Caco-2 (cell line): ENCODE measurements at places on chromosomes 3 and 15.
A peak's percentile ranks its signal among the peaks of the same experiment; 100 is the strongest.

DNA sequence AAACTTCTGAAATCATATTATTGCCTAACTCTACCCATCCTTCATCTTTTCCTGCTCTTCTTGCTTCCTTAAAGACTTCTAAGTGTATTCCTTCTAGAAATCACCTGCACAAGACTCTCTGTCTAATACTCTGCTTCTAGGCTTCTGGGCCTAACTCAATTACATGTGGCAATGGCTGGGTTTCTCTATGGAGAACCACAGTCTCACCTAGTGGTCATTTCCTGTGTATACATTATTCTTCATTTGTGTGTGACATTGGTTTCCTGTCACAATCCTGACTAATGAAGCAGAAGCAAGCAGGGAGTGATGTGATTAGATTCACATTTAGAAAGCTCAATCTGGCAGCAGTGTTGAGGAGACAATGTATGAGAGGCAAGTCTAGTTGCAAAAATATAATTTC is 16.9 kb upstream of the CLDN1 start:
- DNase-seq: no peak

DNA sequence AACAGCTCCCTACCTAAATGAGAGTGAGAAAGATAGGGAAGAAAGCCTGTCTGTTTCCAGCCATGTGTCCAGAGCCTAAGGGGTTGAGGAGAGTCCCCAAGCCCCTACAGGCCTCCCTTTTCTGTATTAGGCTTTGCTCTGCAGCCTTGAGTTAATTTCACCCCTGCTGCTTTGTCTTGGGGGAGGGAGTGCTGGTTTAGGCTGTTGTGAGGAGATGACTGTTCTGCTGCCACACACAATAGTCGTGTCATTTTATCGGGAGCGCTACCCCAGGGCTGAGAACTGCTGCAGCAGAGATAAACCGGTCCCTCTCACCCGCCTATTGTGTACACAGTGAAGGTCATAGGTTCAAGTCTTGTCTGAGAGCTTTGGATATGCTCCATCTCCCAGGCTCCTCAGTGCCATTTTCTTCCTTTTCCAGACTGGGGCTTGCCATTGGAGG is 1.4 kb downstream of the ZNF609 start:
- DNase-seq: peak; percentile 38

GRCh38 chr3:159130108-159130507 is 328.3 kb downstream of the MFSD1 start:
- DNase-seq: no peak

- no peak for DNase-seq
Observed at GRCh38 chr3:136671921-136672320, 80.3 kb downstream of the STAG1 start.

DNA sequence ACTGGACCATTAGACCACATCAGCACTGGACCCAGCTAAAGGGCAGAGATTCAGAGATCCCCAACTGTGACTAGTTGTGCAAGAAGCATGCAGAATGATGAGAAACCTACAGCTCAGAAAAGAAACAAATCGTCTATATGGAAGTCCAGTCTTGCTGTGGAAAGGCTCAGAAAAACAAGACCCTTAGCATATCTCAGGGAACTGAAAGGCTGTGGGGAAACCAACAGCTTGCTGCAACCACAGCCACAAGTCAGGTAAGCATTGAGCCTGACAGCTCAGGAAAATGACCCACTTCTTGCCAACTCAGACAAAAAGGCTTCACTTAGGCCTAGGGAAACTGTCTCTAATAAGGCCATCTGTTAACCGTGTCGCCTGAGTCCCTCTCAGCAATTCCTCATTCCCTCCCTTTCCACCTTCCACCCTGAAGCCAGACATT is 145.6 kb downstream of the LSAMP start:
- no peak for DNase-seq

GRCh38 chr15:28125673-28126651 is 26.8 kb upstream of the OCA2 start:
- DNase-seq: peak; percentile 65

DNA sequence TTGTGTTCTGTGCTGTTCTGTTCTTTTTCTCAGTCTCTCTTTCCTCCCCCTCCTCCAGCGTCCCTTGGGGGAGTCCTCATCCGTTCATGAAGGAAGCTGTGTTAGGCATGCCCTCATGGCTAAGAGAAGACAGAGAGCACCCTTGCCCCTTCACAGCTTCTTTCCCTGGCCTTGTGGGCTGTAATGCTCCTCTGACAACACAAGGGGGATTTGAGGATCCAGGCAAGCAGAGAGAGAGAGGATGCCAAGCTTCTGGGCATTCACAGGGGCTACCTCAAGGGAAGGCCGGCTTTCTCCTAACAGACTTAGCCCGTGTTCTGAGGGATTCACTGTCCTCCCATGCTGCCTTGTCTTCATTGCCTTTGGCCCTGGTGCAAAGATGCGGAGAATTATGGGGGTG is 389.5 kb downstream of the LRTM1 start:
- DNase-seq: no peak

- no peak for DNase-seq
Observed at GRCh38 chr3:186990277-186990676, 60.0 kb downstream of the ST6GAL1 start.
